Neural progenitor cell (in vitro differentiated cells): ENCODE measurements at places on chromosomes 7 and 10.

- no peaks in the 10 kb centered on the region for H3K4me1 ChIP-seq
- no peaks in the 10 kb centered on the region for H3K36me3 ChIP-seq
- no peak overlapping the region for H3K27ac ChIP-seq
- no peaks in the 10 kb centered on the region for H3K27me3 ChIP-seq
- DNase-seq, result no peak
These were observed 130.0 kb upstream of the AHR start for GRCh38 chr7:17168416-17168815.

DNA sequence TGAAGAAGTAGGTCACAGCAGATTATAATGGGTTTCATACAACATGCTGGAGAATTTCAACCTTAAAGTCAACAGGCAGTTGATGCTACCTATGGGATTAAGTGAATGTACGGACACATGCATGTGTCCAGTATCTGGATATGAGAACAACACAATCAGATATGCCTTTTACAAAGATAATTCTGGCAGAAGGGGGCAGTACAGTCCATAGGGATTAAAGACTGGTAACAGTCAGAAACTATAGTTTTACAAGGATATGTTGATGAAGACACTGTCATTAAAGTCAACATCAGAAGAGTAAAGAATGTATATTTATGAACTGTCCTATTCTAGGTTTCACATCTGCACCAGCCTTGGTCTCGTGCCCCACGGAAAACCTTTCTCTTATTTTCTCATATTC lies 41.5 kb downstream of the ANKMY2 start:
- H3K4me1 ChIP-seq, result no peaks in the 10 kb centered on the region
- no peak overlapping the region for H3K27ac ChIP-seq
- no peaks in the 10 kb centered on the region for H3K27me3 ChIP-seq
- H3K36me3 ChIP-seq, result peaks cover 12% of the 10 kb centered on the region

GRCh38 chr7:25565949-25566348 lies 337.7 kb upstream of the NPVF start:
- no peaks in the 10 kb centered on the region for H3K27me3 ChIP-seq
- H3K4me1 ChIP-seq, result no peaks in the 10 kb centered on the region
- H3K36me3 ChIP-seq, result no peaks in the 10 kb centered on the region
- H3K4me3 ChIP-seq, result no peak overlapping the region
- DNase-seq, result peak; percentile 70
- H3K27ac ChIP-seq, result no peak overlapping the region

GRCh38 chr7:120792861-120793130 lies 65.1 kb downstream of the TSPAN12 start:
- H3K27ac ChIP-seq, result no peak overlapping the region
- H3K27me3 ChIP-seq, result no peaks in the 10 kb centered on the region
- H3K4me3 ChIP-seq, result no peak overlapping the region
- no peak for DNase-seq
- no peaks in the 10 kb centered on the region for H3K36me3 ChIP-seq

DNA sequence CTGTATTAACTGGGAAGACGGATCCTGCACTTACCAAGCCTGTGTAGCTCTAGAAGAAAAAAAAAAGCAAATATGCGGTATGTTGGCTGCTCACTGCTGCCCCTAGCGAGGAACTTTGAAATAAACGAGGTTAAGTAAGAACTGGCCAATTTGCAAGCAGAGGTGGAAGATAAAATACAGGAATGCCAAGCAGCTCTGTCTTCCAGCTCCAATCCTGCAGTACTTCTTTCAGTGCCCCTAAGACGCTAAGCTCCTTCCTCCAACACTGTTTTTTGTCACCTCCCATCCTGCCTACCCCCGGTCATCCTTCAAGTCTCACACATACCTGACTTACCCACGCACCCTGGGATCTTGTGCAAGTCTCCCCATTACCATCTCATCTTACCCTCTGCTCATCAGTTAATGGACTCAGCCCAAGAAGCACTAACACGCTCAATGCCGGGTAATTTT lies 809 bp downstream of the C10orf143 start:
- peaks cover 3% of the 10 kb centered on the region for H3K36me3 ChIP-seq
- peak overlapping the region; percentile 59 for H3K4me3 ChIP-seq
- H3K27me3 ChIP-seq, result peaks cover 8% of the 10 kb centered on the region
- peak; percentile 85 for DNase-seq

DNA sequence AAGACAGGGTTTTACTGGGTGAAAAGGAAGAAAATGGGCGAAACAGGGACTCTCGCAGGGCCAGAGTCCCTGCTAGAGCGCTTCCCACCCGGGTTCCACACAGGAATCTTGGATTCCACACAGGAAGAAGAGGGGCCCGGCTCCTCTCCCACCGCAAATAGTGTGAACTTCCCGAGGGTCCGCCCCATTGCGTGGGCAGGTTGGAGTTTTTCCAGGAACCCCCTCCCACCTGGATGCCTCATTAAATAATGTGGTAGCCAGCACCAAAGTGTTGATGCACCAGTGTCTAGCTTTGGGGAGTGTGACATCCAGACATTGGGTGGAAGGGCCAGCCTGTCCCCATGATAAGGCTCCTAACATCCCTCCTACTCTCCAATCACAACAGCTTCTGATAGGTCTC lies 330.3 kb upstream of the ZNF32 start:
- H3K4me3 ChIP-seq, result no peak overlapping the region
- H3K27me3 ChIP-seq, result no peaks in the 10 kb centered on the region
- no peaks in the 10 kb centered on the region for H3K4me1 ChIP-seq
- no peaks in the 10 kb centered on the region for H3K36me3 ChIP-seq
- no peak overlapping the region for H3K27ac ChIP-seq
- no peak for DNase-seq

DNA sequence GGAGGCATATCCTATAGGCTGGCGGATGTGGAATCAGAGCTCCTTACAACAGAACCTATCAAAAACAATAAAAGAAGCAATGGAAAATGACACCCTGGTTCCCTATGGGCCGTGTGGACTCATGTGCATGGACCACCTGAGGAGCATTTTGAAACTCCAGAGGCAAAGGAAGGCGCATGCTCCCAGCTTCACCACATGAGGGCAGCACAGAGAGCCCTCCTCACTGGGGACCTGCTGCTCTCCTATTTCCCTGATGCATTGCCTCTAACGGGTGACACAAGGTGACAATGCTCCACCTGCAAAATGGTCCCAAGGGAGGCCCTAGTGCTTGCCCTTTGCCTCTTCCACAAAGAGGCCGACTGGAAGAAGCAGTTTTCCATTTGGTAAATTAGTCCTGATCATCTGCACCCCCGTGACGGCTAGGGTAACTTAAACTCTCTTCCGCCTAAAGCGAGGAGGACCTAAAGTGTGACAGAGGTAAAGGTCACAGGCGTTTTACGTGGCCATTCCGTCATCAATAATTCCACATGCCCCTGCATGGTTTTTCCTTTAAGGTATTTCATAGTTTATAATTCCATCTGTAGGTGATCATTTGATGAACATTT lies 67.7 kb downstream of the GPAM start:
- no peak overlapping the region for H3K4me3 ChIP-seq
- no peaks in the 10 kb centered on the region for H3K36me3 ChIP-seq
- no peak overlapping the region for H3K27ac ChIP-seq
- no peaks in the 10 kb centered on the region for H3K4me1 ChIP-seq
- DNase-seq, result peak; percentile 60

- no peak for DNase-seq
- H3K27ac ChIP-seq, result no peak overlapping the region
- H3K4me1 ChIP-seq, result peaks cover 11% of the 10 kb centered on the region
- peaks cover 7% of the 10 kb centered on the region for H3K27me3 ChIP-seq
These were observed 247.3 kb downstream of the GATA3 start for GRCh38 chr10:8301831-8302230.

- H3K4me1 ChIP-seq, result no peaks in the 10 kb centered on the region
- no peaks in the 10 kb centered on the region for H3K27me3 ChIP-seq
- H3K27ac ChIP-seq, result no peak overlapping the region
- DNase-seq, result no peak
- H3K36me3 ChIP-seq, result no peaks in the 10 kb centered on the region
These were observed 90.5 kb upstream of the TOMM7 start for GRCh38 chr7:22913158-22913557.

DNA sequence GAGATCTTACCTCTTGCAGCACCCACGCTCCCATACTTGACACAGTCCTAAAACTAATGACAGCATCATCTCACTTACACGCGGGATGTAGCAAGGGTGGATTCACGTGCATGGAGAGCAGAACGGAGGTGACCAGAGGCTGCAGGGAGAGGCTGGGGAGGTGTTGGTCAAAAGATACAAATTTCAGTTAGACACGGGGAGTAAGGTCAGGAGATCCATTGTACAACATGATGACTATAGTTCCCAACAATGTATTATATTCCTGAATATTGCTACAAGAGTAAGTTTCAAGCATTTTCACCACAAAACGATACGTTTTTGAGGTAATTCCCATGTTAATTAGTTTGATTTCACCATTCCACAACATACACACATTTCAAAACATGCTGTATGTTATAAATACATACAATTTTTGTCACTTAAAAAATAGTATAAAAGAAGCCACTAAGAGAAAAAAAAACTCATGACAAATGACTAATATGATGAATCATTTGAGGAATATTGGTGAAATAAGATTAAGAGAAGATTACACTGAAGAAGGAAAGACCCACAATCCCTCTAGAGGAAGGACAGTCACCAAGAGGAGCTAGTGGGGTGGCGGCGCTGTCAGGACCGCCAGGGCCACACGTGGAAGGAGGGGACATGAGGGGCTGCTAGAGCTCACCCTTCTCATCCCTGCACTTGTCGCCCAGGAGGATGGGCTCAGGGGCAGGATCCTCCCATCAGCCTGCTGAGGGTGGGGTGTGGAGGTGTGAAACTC lies 49.4 kb upstream of the EGFR start:
- H3K36me3 ChIP-seq, result no peaks in the 10 kb centered on the region
- no peaks in the 10 kb centered on the region for H3K4me1 ChIP-seq
- no peak overlapping the region for H3K4me3 ChIP-seq
- no peak for DNase-seq
- no peaks in the 10 kb centered on the region for H3K27me3 ChIP-seq
- no peak overlapping the region for H3K27ac ChIP-seq

- peak; percentile 43 for DNase-seq
- H3K4me1 ChIP-seq, result peaks cover 12% of the 10 kb centered on the region
- peaks cover 26% of the 10 kb centered on the region for H3K27me3 ChIP-seq
- no peak overlapping the region for H3K27ac ChIP-seq
These were observed 37.0 kb upstream of the GOT1 start for GRCh38 chr10:99467236-99467999.

- DNase-seq, result no peak
- H3K4me1 ChIP-seq, result no peaks in the 10 kb centered on the region
- H3K27ac ChIP-seq, result no peak overlapping the region
- H3K27me3 ChIP-seq, result no peaks in the 10 kb centered on the region
These were observed 100.0 kb upstream of the WNT16 start for GRCh38 chr7:121228779-121229178.

DNA sequence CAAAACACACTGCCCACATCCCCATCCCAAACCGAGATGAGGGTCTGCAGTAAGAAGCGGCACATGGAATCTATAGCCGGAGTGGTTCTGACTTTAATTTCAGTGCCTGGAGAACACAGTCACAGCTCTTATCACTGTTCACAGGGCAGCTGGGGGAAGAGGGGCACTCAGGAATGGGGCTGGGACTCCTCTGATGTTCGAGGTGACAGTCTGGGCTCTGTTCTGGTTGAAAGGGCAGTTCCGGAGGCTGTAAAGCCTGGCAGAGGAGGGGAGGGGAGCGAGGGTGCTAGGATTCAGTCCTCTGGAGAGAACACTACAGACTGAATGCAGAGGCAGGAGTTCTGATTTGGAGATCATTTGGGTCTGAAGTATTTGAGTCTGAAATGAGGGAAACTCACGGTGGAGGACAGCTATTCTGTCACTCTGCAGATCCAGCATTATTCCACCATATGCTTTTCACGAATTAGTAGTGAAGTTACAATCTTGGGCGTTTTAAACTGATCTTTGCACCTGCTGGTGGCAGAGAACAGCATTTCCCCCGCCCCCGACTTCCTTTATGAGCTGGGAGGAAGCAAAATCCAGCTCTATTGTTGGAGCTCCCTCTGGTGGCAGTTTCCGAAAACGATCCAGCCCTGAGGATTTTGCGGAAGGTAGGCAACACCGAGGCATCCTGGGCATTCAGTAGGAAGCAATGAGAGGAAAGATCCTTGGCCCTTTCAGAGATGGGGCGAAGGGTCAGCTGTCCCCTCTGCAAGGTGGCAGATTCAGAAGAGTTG lies 22.7 kb upstream of the KCNK18 start:
- H3K4me3 ChIP-seq, result peak overlapping the region; percentile 52
- H3K27ac ChIP-seq, result no peak overlapping the region
- peaks cover 24% of the 10 kb centered on the region for H3K4me1 ChIP-seq
- H3K36me3 ChIP-seq, result no peaks in the 10 kb centered on the region
- DNase-seq, result peak; percentile 90
- peaks cover 98% of the 10 kb centered on the region for H3K27me3 ChIP-seq

GRCh38 chr10:14547816-14548215 lies 217.1 kb upstream of the FRMD4A start:
- no peak overlapping the region for H3K27ac ChIP-seq
- DNase-seq, result peak; percentile 73
- H3K4me1 ChIP-seq, result peaks cover 15% of the 10 kb centered on the region
- H3K36me3 ChIP-seq, result no peaks in the 10 kb centered on the region
- H3K27me3 ChIP-seq, result no peaks in the 10 kb centered on the region
- H3K4me3 ChIP-seq, result no peak overlapping the region

DNA sequence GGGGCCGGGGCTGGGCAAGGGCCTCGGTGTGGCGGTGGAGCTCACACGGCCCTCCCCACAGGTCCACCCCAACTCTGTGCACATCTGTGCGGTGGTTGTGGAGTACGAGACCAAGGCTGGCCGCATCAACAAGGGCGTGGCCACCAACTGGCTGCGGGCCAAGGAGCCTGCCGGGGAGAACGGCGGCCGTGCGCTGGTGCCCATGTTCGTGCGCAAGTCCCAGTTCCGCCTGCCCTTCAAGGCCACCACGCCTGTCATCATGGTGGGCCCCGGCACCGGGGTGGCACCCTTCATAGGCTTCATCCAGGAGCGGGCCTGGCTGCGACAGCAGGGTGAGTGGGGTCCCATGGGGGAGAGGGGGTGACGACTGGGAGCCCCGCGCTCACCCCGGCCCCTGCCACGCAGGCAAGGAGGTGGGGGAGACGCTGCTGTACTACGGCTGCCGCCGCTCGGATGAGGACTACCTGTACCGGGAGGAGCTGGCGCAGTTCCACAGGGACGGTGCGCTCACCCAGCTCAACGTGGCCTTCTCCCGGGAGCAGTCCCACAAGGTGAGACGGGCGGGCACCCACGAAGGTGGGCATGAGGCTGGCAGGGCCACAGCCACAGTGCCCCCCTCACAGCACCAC lies 8.8 kb downstream of the TMEM120A start:
- H3K27ac ChIP-seq, result no peak overlapping the region
- no peak overlapping the region for H3K4me3 ChIP-seq

- no peaks in the 10 kb centered on the region for H3K4me1 ChIP-seq
- no peaks in the 10 kb centered on the region for H3K27me3 ChIP-seq
- H3K27ac ChIP-seq, result no peak overlapping the region
- DNase-seq, result no peak
- H3K36me3 ChIP-seq, result no peaks in the 10 kb centered on the region
These were observed 54.5 kb upstream of the TOMM7 start for GRCh38 chr7:22876986-22877729.

DNA sequence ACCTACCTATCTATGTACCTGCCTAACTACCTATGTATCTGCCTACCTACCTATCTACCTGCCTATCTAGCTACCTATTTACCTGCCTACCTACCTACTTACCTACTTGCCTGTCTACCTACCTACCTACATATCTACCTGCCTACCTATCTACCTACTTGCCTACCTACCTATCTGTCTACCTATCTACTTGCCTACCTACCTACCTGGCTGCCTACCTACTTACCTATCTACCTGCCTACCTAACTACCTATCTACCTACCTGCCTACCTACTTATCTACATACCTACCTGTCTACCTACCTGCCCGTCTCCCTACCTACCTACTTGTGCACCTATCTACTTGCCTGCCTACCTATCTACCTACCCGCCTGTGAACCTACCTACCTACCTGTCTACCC lies 68.7 kb upstream of the NPTX2 start:
- H3K27me3 ChIP-seq, result no peaks in the 10 kb centered on the region
- no peak for DNase-seq
- no peak overlapping the region for H3K27ac ChIP-seq
- H3K36me3 ChIP-seq, result no peaks in the 10 kb centered on the region
